T-cell (primary cell): ENCODE measurements at places on chromosomes 4 and X.
A peak's percentile ranks its signal among the peaks of the same experiment; 100 is the strongest.

- DNase-seq, result no peak
- peaks cover 7% of the 10 kb centered on the region for H3K36me3 ChIP-seq
- no peaks in the 10 kb centered on the region for H3K27me3 ChIP-seq
- H3K27ac ChIP-seq, result peak overlapping the region; percentile 34
These were observed 15.7 kb downstream of the SH2D1A start for GRCh38 chrX:124362072-124362471.

DNA sequence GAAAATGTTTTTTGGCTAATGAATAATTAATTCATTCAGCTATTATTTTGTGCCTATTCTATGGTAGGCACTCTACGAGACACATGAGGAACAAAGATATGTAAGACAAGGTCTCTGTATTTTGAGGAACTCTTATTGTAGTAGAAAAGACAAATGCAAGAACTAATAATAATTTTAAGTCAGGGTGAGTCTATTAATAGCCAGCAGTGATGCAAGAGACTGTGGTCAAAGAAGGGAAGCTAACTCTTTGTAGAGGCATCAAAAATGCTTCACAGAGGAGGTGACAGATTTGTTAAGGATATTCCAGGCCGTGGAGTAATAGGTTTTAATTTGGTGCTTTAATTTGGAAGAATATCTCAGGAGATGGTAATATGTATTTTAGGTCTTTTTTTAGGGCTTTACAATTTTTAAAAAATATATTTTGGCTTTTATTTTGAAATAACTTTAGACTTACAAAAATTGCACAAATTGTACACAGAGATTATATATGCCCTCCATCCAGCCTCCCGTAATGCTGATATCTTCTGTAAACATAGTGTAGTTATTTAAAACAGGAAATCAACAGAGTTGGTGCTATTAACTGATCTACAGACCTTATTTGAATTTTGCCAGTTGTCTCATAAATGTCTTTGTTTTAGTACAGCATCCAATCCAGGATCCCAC lies 48.1 kb downstream of the DCLK2 start:
- no peak overlapping the region for H3K4me3 ChIP-seq
- no peaks in the 10 kb centered on the region for H3K36me3 ChIP-seq
- H3K27ac ChIP-seq, result no peak overlapping the region
- H3K4me1 ChIP-seq, result no peaks in the 10 kb centered on the region
- no peak for DNase-seq

DNA sequence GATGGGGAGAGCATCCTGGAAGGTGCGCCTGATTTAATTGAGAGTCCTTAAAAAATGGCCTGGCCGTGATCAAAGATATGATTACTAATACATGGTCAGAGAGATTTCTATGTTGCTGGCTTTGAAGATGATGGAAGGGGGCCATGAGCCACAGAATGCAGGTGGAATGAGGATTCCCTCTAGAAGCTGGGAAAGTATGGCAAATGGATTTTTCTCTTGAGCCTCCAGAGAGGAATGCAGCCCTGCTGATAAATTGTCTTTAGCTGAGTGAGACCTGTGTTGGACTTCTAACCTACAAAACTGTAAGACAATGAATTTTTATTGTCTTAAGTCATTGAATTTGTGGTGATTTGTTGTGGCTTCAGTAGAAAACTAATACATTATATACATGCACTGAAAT lies 7.7 kb downstream of the NUDT9 start:
- no peak overlapping the region for H3K4me3 ChIP-seq
- H3K27me3 ChIP-seq, result no peaks in the 10 kb centered on the region
- no peak overlapping the region for H3K27ac ChIP-seq
- H3K4me1 ChIP-seq, result peaks cover 2% of the 10 kb centered on the region
- no peak for DNase-seq
- no peaks in the 10 kb centered on the region for H3K36me3 ChIP-seq

DNA sequence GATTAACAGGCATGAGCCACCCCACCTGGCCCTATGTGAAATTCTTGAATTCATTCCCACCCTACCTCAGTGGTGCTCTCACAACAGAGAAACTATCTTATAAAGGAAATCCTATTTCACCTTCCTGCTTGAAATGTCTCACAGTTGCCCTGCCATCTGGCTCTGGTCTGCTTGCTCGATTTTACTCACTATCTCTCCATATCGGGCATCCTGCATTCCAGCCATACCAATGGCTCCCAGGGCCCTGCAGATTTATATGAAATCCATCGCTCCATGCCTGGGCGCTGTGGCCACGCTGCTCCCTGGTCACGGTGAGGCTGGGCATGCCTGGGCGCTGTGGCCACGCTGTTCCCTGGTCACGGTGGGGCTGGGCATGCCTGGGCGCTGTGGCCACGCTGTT lies 15.8 kb downstream of the SORBS2 start:
- H3K4me3 ChIP-seq, result no peak overlapping the region
- no peaks in the 10 kb centered on the region for H3K4me1 ChIP-seq
- DNase-seq, result no peak
- no peaks in the 10 kb centered on the region for H3K36me3 ChIP-seq

DNA sequence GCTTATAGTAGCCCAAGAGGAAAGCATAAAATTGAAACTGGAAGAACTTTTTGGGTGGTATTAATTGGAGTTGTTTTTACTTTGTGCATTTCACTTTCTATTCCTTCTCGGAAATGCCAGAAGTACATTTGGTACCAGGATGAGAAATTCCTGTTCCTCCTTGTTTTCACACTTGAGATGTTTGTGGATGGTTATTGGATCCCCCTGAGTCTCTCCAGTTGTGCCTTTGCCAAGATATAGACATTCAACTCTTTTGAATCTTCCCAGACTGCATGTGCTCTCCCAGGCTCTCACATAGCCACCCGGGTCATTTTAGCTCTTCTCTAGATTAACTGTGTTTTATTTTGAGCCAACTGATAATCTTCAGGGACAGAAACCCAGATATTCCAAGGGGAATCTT lies 120.5 kb downstream of the AFF1 start:
- peaks cover 3% of the 10 kb centered on the region for H3K36me3 ChIP-seq
- no peak for DNase-seq
- H3K4me1 ChIP-seq, result peaks cover 5% of the 10 kb centered on the region
- no peak overlapping the region for H3K27ac ChIP-seq

DNA sequence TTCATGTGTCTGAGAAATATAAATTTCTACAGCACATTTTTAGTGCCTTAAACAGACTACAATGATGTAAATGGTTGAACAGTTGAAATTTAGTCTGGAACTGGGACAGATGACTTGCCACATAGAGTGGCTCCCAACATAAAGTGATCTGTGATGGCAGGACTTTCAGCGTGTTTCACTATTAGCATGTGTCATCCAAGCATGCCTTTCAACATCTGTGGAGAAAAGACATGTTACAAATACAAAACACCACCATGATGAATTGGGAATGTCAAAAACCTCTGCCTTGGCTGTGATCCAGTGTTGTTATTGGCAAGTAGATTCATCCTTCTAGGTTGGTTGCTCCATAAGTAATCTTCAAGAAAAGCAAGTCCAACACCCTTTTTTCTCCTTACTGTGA lies 348.7 kb downstream of the MAPK10 start:
- DNase-seq, result no peak
- no peak overlapping the region for H3K4me3 ChIP-seq
- no peaks in the 10 kb centered on the region for H3K27me3 ChIP-seq
- no peaks in the 10 kb centered on the region for H3K4me1 ChIP-seq
- H3K27ac ChIP-seq, result no peak overlapping the region

- H3K4me3 ChIP-seq, result no peak overlapping the region
- no peaks in the 10 kb centered on the region for H3K27me3 ChIP-seq
- DNase-seq, result no peak
- no peak overlapping the region for H3K27ac ChIP-seq
- H3K4me1 ChIP-seq, result no peaks in the 10 kb centered on the region
These were observed 93.8 kb downstream of the GATB start for GRCh38 chr4:151667048-151667447.

DNA sequence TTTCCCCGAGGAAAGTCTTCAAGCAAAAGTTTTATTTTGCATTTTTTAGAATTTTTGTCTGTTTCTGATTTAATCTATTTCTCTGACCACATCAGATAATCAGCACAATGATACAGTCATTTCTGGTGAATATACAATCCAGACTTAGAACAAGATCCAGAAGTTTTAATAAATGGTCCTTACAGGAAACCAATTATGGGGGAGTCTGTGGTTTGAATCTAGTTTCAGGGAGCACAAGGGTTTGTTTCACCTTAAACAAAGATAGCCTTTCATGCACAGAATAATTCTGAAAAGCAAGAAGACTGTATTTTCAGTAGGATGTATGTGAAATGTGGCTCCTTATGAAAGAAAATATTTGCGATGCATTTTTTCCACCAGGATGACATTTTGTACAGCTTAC lies 158.5 kb upstream of the ARSJ start:
- no peak for DNase-seq
- no peak overlapping the region for H3K27ac ChIP-seq
- no peaks in the 10 kb centered on the region for H3K36me3 ChIP-seq
- H3K4me1 ChIP-seq, result no peaks in the 10 kb centered on the region
- no peaks in the 10 kb centered on the region for H3K27me3 ChIP-seq

- H3K27me3 ChIP-seq, result no peaks in the 10 kb centered on the region
- no peaks in the 10 kb centered on the region for H3K36me3 ChIP-seq
- no peaks in the 10 kb centered on the region for H3K4me1 ChIP-seq
- H3K4me3 ChIP-seq, result no peak overlapping the region
- DNase-seq, result no peak
- H3K27ac ChIP-seq, result no peak overlapping the region
These were observed 287.2 kb downstream of the OPHN1 start for GRCh38 chrX:68146054-68146453.

- no peak for DNase-seq
- no peak overlapping the region for H3K4me3 ChIP-seq
- H3K27ac ChIP-seq, result no peak overlapping the region
- H3K36me3 ChIP-seq, result no peaks in the 10 kb centered on the region
These were observed 31.4 kb downstream of the DOK7 start for GRCh38 chr4:3494462-3494871.

- H3K4me3 ChIP-seq, result no peak overlapping the region
- no peak overlapping the region for H3K27ac ChIP-seq
- H3K27me3 ChIP-seq, result no peaks in the 10 kb centered on the region
- H3K36me3 ChIP-seq, result no peaks in the 10 kb centered on the region
- no peak for DNase-seq
These were observed 1382.6 kb downstream of the ARAP2 start for GRCh38 chr4:34861666-34862065.

- H3K36me3 ChIP-seq, result no peaks in the 10 kb centered on the region
- no peak for DNase-seq
- H3K4me1 ChIP-seq, result no peaks in the 10 kb centered on the region
- H3K27me3 ChIP-seq, result no peaks in the 10 kb centered on the region
- no peak overlapping the region for H3K27ac ChIP-seq
These were observed 23.8 kb downstream of the F9 start for GRCh38 chrX:139554376-139554775.

- no peak overlapping the region for H3K4me3 ChIP-seq
- H3K27ac ChIP-seq, result no peak overlapping the region
- H3K36me3 ChIP-seq, result no peaks in the 10 kb centered on the region
- H3K27me3 ChIP-seq, result no peaks in the 10 kb centered on the region
- no peaks in the 10 kb centered on the region for H3K4me1 ChIP-seq
These were observed 54.9 kb upstream of the PDE5A start for GRCh38 chr4:119683518-119683917.

- no peak overlapping the region for H3K4me3 ChIP-seq
- DNase-seq, result no peak
- no peak overlapping the region for H3K27ac ChIP-seq
These were observed 34.9 kb downstream of the RASSF6 start for GRCh38 chr4:73585345-73585744.

GRCh38 chr4:88953400-88953799 lies 103.6 kb downstream of the FAM13A start:
- no peak for DNase-seq
- no peak overlapping the region for H3K4me3 ChIP-seq
- H3K4me1 ChIP-seq, result no peaks in the 10 kb centered on the region
- no peak overlapping the region for H3K27ac ChIP-seq
- H3K36me3 ChIP-seq, result no peaks in the 10 kb centered on the region
- H3K27me3 ChIP-seq, result no peaks in the 10 kb centered on the region

DNA sequence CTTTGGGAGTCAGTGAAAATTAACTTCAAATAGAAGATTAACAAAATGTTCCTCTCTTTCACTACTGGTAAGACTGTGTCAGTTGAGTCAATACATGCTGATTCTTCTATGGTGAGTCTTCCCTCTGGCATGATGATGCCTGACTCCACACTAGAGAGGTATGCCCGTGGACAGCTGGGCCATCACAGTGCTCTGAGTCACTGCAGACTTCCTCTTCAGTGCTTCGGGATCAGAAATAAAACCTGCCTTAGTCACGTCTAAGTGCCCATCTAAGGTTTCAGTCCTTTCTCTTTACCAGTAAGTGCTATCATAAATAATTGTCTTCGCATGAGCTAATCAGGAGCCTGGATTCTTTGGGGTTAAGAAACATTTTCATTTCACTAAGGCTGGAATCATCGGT lies 1.6 kb upstream of the ASB5 start:
- DNase-seq, result no peak
- H3K4me1 ChIP-seq, result no peaks in the 10 kb centered on the region
- peaks cover 2% of the 10 kb centered on the region for H3K27me3 ChIP-seq
- no peak overlapping the region for H3K27ac ChIP-seq
- H3K4me3 ChIP-seq, result no peak overlapping the region

DNA sequence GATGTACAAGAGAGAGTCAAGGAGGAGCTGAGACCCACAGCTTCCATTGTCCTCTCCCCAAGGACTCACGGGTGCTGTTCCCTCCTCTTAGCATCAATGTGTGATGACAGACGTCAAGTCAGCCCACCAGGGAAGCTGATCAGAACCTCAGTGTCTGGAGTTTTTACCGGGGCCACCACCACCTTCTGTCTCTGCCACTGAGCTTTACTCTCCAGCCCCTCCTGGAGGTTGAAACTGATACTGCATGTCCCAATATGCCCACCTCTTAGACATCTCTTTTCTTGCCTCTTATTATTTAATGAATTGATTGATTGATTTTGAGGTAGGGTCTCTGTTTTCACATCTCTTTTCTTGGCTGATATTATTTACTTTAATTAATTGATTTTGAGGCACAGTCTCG lies 10.3 kb upstream of the AKAP17A start:
- H3K4me3 ChIP-seq, result no peak overlapping the region
- H3K27me3 ChIP-seq, result no peaks in the 10 kb centered on the region
- no peak overlapping the region for H3K27ac ChIP-seq
- H3K36me3 ChIP-seq, result no peaks in the 10 kb centered on the region
- peak; percentile 77 for DNase-seq

DNA sequence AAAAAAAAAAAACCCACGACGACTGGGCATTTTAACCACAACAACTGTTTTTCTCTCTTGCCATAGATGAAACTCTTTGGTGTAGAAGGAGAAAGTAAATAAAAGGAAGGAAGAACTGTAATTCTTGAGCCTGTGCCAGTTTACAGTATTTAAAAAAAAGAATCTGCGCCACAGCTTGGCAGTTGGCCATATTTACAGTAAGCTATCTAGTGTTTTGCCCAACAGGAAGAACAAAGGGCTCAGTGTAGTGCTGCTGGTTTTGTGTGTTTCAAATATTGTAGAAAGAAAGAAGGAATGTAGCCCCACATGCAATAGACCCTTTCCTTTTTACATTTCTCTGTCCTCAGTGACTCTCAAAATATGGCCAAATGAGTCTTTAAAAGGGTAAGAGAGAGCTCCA lies 66.1 kb downstream of the NR3C2 start:
- peak overlapping the region; percentile 58 for H3K27ac ChIP-seq
- peak; percentile 60 for DNase-seq
- peaks cover 7% of the 10 kb centered on the region for H3K4me1 ChIP-seq
- H3K36me3 ChIP-seq, result no peaks in the 10 kb centered on the region

GRCh38 chr4:83012200-83012686 lies 1.6 kb upstream of the LIN54 start:
- peaks cover 24% of the 10 kb centered on the region for H3K4me1 ChIP-seq
- H3K27me3 ChIP-seq, result no peaks in the 10 kb centered on the region
- H3K4me3 ChIP-seq, result peak overlapping the region; percentile 62
- H3K36me3 ChIP-seq, result no peaks in the 10 kb centered on the region
- no peak for DNase-seq
